Cardiac septum (tissue), 1 donor: ENCODE measurements at places on chromosomes 1 and 21. TPM values are rescaled to one million over a fixed set of nuclear protein-coding genes. Genes with fewer than 3 reads are reported as not detected.

The PLPPR4 gene
- 1.0 TPM for total RNA-seq

DNA sequence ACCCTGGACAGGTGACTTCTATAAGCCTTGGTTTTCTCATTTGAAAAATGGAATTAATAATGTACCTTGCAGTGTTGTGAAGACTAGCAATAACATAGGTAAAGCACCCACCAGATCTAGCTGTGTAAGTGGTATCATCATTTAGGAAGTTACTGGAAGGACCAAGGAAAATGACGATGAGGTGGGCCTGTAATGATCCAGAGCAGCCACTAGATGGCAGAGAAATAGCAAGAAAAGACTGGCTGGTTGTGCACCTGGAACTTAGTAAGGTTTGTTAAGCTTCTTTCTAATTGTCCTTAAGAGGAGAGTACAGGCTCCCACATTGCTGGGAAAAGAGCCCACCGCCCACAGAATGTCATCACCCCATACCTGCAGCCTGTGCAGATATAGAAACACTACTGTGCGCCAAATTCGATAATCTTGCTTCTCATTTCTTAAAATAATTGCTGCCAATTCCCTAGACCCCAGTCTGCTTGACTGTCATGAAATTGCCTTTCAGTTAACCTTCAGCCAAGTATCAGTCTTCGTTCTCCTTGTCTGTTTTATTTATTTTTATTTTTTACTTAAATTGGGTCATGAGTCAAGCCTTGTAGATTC is 37.2 kb downstream of the WNT4 start:
- DNase-seq: no peak

The CA6 gene
- not detected for total RNA-seq

DNA sequence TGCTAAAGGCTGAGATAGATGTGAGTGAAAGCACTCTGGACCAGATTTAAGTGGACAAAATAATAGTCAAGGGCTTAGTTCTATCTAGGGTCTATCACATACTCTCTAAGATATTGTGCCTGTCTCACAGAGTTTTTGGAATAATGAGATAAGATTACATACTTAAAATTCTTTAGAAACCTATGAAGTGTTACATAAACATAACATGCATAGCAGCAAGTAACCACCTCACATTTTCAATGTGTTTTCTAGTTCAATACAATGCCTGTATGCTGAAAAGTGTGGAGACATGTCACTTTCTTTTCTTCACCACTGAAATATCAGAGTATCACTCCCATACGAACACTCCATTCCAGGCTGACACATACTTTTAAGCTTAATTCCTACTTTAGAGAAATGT is 16.2 kb downstream of the SDCCAG8 start:
- no peak for DNase-seq

The TMEM269 gene
- total RNA-seq: not detected

The MROH9 gene
- total RNA-seq: not detected

- DNase-seq: no peak
These were observed 859 bp downstream of the IFFO2 start for GRCh38 chr1:18955441-18956192.

GRCh38 chr1:26410706-26411623 is at the start of gene LIN28A:
Gene LIN28A, plus strand, starts transcription at chr1:26410817. Its CDS starts 75 bp downstream, at chr1:26410892.
- DNase-seq: no peak

DNA sequence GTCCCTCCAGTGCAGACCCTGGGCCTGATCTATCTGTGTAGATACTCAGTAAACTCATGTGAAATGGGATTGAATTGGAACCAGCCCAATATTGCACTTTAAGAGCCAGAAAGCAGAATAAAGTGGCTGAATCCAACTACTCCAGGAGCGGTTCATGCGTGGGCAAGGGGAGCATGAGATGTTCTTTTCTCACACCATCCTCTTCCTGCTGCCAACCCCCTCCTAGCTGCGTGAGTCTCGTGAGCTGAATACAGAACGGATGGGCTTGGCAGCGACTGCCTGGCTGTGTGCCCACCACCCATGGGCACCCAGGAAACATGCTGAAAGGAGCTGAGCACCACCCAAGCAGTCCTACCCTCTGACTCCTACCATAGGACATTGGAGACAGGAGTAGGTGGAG is 128.3 kb downstream of the ELAVL4 start:
- DNase-seq: no peak

DNA sequence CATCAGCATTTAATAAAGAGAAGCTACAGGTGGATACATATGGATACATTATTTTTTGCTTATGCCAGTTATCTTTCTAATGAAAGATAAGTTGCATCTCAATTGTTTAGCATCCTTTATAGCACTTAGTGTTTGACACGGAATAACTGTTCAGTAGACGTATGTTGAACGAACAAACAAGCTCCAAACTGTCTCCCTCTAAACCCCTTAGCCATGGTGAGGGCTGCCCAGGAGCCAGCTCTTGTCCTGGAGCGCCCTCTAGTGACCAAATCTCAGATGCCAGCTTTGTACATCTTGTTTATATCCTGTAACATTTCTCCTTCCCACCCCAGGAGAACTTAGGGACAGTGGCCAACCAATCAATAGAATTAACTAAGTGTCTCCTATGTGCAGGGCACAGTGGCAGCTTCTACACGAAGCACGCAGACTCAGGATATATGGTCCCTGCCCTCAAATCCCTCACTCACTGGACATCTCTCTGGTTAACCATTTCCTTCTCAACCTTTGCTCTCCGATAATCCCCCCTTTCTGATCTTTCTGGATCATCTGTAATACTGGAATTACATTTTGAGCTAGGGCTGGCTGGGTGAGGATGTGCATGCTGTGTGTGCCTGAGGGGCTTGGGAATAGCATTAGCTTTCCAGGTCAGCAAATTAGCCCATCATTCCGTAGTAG is 22.9 kb downstream of the KCNA10 start:
- no peak for DNase-seq

The HMCN1 gene
- 7.3 TPM for total RNA-seq

GRCh38 chr1:23594927-23595353 is 35.6 kb upstream of the ID3 start:
- DNase-seq: no peak
